ENCODE measurements at places on chromosomes 7 and 10.
A peak's percentile ranks its signal among the peaks of the same experiment; 100 is the strongest.

- peak; percentile 74 for DNase-seq
Measured at GRCh38 chr7:96173781-96174180, 148.1 kb downstream of the SLC25A13 start.

GRCh38 chr10:77603534-77603927 lies 34.1 kb downstream of the KCNMA1 start:
- DNase-seq: no peak

GRCh38 chr10:91520661-91521060 lies 110.5 kb downstream of the HECTD2 start:
- DNase-seq: no peak

- no peak for DNase-seq
Measured at GRCh38 chr7:127870231-127870907, 160.9 kb downstream of the LRRC4 start.

- no peak for DNase-seq
Measured at GRCh38 chr10:29499993-29500537, 134.7 kb downstream of the SVIL start.

GRCh38 chr10:51227897-51228713 lies 153.8 kb downstream of the PRKG1 start:
- DNase-seq: no peak

- peak; percentile 3 for DNase-seq
Measured at GRCh38 chr10:76970711-76971519, 666.7 kb downstream of the KCNMA1 start.

GRCh38 chr10:14779001-14779651 lies 4.4 kb upstream of the FAM107B start:
- DNase-seq: no peak

- DNase-seq: peak; percentile 83
Measured at GRCh38 chr7:74026903-74027682, 880 bp upstream of the ELN start.

DNA sequence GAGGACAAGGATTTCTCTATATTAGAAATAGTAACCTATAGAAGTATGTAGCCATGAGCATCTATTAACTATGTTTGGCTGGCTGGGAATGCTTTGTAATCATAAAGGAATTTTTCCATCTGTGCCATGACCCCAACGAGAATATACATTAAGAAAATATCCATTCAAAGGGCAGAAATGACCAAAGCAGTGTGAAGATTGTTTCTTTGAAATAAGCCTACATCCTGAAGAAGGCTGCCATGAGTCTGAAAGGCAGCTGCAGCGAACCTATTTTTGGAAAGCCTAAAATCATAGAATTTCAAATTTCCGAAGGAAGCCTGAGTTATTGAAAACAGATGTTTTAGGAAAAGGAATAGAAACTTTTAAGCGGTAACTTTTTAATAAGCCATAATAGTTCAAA lies 244.2 kb upstream of the FOXK1 start:
- no peak for DNase-seq

DNA sequence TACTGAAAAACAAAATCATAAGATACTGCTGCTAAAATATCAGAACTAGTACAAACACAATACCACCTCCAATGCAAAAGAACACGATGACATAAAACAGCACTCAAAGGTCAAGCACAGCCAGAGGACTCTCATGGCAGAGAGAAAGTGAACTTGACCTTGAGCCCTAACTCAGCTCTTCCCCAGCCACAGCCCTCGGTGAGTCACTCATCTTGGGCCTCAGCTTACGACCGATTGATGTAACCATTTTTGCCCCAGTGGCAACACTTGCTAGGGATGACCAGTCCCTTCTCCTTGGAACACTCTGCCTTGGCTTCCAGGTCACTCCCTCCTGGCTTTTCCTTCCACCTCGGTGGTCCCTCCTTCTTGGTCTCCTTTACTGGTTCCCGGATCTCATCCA lies 77.8 kb downstream of the JAZF1 start:
- no peak for DNase-seq

DNA sequence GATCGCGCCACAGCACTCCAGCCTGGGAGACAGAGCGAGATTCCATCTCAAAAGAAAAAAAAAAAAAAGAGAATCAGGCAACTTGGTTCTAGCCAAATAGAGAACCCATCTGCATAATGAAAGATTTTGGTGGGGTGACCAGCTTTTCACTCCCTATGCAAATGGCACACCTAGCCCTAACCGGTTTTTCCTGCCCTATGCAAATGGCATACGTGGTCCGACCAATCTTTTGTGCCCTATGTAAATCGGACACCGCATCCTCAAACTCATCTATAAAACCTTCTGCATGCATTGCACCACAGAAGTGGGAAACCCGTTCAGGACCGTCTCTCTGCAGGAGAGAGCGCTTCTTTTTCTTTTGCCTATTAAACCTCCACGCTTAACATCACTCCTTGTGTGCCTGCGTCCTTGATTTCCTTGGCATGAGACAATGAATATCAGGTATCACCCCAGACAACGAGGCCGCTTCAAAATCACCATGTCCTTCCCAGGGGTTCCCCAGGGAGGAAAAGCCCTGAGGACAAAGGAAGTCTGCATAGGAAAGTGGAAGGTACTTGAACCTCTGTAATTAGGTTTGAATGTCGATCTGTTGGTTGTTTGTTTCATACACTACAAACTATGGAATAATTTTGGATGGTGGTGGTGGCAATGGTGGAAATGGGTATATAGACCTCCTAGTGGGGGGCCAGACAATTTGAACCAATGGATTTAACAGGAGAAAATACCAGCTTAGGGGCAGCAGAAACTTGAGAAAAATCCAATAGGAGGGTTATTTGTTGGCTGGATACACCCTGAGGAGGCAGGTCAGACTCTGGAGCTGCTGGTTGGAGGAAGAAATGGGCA lies 396.2 kb downstream of the TYW1 start:
- DNase-seq: no peak

DNA sequence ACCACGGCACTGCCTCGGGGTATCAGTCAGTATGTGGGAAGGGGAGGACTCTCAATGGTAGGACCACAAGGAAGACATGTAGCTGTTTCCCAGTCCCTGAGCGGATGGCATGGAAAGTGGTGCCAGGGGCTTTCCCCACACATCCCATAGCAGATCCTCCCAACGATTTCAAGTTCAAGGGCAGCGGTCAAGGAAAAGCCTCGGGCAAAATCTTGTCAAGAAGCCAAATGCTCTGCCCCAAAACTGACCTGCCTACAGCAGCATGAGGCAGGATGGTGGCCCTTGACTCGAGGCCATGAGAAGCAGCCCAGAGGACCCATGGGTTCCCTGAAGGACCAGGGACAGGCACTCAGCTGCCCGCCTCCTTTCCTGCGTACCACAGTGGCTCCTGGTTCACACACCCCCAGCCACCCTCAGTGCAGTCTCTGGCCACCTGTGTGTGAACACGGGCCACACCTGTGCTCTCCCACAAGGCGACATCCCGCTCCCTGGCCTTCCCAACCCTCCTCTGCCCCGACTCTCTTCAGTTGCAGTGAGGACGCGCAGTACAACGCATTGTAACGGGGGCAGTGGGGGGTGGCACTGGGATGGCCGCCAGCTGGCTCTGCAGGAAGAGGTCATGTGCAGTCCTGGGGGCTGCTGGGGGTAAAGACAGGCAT lies 43.6 kb downstream of the CTBP2 start:
- DNase-seq: no peak

DNA sequence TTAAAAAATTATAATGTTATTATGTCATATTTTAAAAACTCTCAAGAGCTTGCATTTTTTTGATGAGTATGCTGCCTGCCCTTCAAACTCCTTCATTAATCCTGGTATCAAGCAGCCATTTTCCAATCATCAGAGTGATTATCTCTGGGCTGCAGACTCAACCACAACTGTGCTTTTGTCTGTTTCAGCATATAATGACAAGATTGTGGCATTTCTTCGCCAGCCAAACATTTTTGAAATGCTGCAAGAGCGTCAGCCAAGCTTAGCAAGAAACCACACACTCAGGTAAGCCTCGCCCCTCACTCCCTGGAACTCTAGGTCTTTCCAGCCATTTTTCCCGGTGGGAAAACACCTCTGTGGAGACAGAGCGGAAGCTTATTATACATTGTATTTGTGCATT lies 90.0 kb upstream of the STK17A start:
- no peak for DNase-seq

DNA sequence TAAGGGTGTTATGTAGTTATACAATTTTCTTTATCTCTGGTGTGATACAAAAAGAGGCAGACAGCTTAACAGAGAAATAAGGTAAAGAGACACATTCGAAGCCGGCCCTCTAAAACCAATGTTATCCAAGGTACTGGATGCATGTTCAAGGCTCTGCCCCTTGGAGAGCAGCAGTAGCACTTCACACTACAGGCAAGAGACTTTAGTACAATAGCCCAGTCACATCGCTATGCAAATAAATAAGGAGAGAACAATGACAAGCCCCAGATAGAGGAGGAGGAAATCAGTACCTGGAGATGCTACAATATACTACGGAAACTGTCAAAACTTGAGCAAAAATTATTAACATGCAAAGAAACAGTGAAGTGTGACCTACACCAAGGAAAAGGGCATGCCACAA lies 111.1 kb downstream of the ITGB1 start:
- no peak for DNase-seq

DNA sequence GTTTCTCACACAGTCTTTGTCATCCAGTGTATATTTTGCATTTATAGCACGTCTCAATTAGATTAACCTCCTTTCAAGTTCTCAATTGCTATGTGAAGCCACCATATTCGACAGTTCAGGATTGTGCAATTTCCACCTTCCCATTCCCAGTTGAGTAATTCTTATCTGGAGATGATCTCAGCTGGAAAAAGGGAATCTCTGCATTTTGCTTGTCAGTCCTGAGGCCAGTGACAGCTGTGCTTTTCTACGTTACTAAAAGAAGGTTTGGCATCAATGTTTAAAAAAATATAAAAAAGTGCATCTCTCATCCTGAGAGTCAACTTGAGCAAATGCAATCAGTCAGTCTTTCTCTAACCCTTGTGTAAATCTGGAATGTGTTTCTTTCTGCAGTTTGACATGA lies 247.7 kb downstream of the PRKG1 start:
- DNase-seq: no peak

DNA sequence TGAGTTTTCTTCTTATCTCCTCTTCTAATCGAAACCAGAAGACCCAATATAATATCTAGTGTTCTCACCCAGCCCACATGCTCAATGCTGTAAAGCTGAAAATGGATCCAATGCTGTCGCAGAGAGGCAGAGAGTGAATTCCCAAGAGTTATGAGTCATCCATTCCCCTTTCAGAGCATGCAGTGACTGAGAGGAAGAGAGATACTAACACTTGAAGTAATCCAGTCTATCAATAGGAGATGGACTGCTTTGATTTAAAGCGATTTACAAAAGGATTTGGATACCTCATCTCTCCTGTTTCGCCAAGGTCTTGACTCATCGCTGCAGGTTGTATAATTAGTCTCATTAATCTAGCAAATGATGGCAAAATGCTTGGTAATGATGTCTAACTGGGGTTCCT lies 41.5 kb upstream of the PRKCQ start:
- DNase-seq: no peak

GRCh38 chr10:71274901-71275796 lies 43.9 kb upstream of the SLC29A3 start:
- DNase-seq: no peak

GRCh38 chr7:128267595-128267924 lies 26.5 kb downstream of the LEP start:
- DNase-seq: no peak

- DNase-seq: no peak
Measured at GRCh38 chr7:99562832-99563231, 4.4 kb downstream of the ZNF655 start.

- DNase-seq: peak; percentile 82
Measured at GRCh38 chr7:27196287-27196767, 3.6 kb downstream of the HOXA13 start.

DNA sequence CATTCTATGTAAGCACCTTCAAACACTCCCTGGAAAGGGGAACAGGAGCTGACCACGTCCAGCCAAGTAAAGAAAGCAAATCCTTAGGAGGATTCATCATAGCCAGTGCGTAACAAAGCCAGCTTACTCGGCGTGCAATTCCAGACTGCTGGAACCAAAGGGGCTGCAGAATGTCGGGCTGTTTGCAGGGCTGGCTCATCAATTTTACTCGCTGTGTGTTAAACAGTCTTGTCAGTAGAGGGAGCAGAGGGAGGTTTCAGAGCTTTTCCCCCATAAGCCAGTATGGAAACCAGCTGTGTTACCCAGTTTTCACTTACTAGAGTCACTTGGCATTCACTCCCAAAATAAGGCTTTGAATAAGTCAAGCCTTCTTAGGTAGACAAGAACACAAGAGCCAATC lies 127.1 kb downstream of the KMT2E start:
- DNase-seq: peak; percentile 46

DNA sequence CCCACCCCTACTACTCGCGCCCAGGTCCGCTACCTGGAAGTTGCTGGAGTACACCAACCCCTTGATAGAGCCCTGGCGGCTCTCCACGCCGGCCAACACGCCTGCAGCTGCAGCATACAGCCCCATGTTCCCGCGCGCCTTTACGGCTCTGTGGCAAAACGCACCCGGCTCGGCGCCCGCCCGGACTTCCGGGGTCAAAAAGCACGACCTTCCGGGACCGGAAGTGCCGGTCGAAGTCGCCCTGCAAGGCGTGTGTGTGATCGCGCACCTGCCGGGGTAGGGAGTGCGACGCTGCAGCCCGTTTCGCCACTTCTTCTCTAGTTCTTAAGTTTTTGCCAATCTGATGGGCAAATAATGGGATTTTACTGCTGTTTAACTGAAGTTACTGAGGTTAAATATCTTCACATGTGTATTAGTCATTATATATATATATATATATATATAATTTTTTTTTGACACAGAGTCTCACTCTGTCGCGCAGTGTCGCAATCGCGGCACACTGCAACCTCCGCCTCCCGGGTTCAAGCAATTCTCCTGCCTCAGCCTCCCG lies at the start of gene NSUN5:
TSS of gene NSUN5 (minus strand) at position 162 of the 550 bp plus-strand sequence. CDS start at position 126, 36 bp downstream.
- DNase-seq: peak; percentile 74

DNA sequence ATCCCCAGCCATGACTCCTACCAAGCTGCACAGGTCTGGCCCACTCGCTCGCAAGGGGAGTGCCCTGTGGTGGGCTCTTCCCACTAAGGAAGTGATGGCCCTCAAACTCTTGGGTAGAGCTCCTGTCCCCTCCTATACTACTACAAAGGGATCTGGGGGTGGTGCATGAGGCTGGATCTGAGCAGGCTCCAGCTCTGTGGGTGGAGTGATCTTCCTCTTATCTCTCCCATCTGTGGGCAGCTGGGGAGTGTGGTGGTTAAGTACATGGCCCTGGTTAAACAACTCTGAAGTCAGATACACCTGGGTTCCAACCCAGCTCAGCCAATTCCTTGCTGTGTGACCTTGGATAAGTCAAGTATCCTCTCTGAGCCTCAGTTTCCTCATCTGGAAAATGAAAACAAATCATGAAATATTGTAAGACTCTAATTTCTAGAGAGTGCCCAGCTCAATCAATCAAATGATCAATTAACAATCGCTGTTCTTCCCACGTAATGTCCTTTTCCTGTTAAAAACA lies 17.4 kb downstream of the DDIT4 start:
- no peak for DNase-seq

- peak; percentile 58 for DNase-seq
Measured at GRCh38 chr10:112953174-112954159, 3.4 kb downstream of the TCF7L2 start.

DNA sequence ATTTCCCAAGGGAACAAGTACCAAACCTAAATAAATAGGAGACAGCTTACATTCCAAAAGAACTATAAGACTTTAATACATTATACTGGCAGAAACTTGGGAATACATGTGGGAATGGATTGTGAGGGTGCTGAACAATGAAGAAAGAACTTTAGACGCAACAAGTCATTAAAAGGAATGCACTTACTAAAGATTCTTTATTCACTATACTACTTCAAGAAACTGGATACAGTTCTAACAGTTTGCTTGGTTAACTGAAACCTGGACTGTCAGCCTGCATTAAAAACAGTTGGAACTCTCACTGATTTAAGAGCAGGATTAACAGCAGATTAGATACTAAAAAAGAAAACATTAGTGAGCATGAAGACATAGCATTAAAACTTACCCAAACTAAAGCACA lies 12.0 kb downstream of the CACUL1 start:
- DNase-seq: no peak
